Activated gamma-delta T cell (primary cell): ENCODE measurements at places on chromosomes 5 and 9.

DNA sequence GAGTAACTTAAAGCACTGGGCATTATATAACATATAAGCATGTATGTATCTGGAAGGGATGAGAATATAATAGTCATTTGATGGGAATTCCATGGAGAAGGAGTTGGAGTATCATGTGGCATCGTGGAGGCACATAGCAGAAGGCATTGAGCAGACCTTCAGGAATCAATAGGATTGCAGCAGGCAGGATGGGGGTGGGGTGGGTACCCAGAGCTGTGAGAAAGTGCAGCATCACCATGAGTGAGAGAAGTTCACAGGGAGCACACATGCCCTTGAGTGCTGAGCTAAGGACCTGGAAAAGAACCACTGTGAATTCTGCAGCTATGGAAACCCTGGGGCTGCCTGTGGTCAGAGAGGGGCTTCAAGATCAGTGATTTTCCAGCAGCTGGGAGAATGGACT is 57.3 kb downstream of the MED10 start:
- DNase-seq, result no peak

DNA sequence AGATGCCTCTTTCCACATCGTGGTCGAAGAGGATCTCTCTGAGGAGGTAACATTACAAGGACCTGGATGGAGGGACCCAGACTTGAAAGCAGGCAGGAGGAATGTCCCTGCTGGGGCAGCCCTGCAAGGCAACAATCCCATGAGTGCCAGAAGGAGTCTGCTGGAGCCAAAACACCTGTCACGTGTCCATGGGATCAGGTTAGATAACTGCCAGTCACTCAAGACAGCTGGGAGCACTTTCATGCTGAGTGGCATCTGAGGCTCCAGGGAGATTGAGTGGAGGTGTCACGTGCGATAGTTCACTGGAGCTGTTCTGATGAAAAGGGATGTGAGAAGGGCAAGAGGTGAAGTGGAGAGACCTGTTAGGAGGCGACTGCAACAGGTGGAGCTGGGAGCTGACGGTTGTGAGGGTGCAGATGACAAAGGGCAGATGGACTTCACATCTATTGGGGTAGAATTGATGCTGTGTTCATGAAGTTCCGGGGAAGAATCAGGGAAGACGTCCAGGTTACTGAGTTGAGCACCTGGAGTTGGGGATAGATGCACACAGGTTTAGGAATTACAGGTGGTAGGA is 68.4 kb downstream of the ICE1 start:
- DNase-seq, result no peak

- DNase-seq, result no peak
These were observed 2.1 kb downstream of the TLN1 start for GRCh38 chr9:35729700-35730485.

- no peak for DNase-seq
These were observed 25.8 kb downstream of the DIRAS2 start for GRCh38 chr9:90616806-90617205.

DNA sequence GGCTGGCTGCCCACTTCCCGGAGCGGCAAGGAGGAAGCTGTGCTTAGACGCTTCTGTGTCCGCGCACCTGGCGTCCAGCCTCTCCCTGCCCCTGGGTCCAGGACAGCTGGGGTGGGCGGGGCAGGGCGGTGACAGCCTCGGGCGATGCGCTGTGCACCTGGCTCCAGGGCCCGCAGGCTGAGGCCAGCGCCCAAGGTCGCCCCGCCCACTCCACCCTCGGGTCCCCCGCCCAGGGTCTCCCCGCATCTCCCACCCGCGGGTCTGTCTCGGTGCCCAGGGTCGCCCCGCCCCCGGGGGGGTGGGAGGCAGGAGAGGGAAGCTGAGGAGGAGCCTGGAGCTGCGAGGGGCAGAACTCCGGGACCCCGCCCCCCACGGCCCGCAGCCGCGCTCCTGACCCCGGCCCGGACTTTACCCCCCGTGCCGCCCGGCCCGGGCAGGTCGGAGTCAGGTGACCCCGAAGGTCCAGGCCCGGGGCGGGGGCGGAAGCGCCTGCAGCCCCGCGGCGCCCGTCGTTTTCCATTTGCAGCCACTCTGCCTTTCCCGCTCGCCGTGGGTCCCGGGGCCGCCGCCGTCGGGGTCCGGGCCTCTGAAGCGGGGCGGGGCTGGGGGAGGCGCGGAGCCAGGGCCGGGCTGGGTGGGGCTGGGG is at the start of gene ENTPD8:
TSS of gene ENTPD8 (minus strand) at position 69 of the 646 bp plus-strand sequence. CDS start 3,072 bp downstream, outside the sequence.
- no peak for DNase-seq

DNA sequence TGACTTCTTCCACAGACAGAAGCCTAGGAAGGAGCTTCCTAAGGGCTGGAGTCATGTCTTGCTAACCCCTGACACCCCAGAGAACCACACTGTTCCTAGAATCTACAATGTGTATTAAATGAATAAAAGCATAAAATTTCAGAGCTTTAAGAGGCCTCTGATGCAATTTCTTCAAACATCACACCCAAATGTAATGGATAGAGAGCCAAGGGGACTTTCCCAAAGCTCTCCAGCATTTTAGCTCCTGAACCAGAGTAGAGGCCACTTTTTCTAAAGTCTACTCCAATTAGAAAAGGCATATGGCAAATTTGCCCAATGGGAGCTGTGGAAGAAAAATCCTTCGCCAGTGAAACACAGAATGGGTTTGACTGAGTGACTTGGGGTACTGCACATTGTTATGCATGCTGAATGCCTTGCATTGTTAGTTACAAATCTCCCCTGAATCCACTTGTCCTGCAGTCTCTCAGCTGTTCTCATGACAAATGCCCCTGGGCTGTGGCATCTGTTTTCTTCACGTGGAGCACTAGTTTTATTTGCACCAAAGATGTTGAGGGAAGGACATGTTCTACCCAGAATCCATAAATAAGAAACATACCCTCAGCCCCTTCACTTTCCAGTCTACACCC is 334.0 kb downstream of the ASTN2 start:
- no peak for DNase-seq

DNA sequence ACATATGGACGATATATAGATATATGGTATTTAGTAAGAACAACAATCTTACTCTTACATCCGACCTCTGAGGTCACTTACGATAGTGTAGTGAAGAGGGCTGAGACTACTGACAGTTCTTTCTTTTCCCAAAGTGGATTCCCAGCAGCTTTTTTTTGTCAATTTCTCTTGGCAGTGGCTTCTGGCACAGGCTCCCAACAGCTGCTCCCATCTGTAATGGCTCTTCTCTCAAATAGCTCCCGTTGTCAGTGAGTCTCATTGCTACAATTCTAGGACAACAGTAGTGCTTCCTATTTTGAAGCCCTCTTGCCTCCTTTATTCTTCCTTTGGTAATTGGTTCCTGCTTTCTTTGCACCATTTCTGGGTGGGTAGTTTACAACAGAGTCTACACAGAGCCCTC is 68.4 kb downstream of the SLC25A46 start:
- no peak for DNase-seq

GRCh38 chr5:171437286-171437821 is 17.9 kb downstream of the FGF18 start:
- DNase-seq, result no peak

DNA sequence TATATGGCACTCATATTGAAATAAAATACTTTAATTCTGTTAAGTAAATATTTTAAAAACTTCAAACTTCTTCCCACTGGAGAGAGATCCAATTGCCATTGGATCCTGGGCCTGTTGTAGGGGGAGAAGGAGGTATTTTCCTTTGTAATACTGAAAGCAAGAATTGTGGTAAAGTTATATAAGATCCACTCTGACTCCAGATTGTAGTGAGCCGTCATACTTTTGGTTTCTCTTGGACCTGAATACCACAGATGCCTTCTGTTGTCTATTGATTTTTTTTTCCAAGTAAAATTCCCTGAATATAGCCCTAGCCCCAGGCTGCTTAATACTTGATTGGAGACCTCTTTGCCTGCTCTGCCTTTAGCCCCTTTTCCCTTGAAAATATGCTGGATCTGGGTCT is 86.9 kb downstream of the ATG10 start:
- DNase-seq, result no peak

GRCh38 chr9:69885474-69885929 is 64.9 kb downstream of the CFAP95 start:
- DNase-seq, result no peak

- no peak for DNase-seq
These were observed 9.6 kb upstream of the CCDC112 start for GRCh38 chr5:115306011-115306536.

DNA sequence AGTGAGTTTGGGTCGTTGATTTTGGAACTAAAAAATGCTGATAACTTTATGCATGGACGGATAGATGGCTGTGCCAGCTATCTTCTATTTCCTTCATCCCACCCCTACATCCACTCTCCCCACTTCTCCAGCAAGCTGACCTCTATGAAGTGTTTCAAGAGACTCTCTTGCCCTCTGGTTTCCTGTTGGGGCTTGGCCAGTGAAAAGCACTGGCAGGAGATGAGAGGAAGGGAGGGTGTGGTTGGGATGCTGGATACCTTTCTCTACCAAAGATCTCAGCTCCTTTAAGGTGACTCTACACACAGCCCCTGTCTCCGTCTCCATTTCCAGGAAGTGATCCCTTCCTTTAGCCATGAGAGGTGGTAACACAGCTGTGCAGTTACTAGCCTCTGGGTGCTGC is 30.0 kb upstream of the JMY start:
- no peak for DNase-seq

DNA sequence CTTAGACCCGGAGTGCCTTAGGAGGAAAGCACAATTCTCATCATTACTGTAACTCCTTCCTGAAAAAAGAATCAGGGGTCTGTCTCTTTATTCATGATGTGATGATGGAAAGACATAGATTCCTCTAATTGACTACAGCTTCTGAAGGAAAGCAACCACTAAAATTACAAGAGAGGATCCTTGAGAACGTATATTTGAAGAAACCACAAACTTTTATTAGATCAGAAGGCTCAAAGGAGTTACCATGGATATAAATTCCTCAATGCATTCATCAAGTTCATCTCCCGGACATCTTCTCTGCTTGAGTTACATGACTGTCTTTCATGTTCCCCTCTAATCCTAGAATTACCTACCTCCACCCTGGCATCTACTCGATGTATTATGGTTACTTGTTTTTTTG is 104.1 kb upstream of the PAPPA start:
- no peak for DNase-seq

GRCh38 chr9:113653746-113654604 is 190.4 kb downstream of the RGS3 start:
- no peak for DNase-seq

- DNase-seq, result no peak
These were observed 980 bp downstream of the CCNO start for GRCh38 chr5:55232271-55232984.

GRCh38 chr5:68734781-68735180 is 359.0 kb upstream of the SLC30A5 start:
- no peak for DNase-seq

DNA sequence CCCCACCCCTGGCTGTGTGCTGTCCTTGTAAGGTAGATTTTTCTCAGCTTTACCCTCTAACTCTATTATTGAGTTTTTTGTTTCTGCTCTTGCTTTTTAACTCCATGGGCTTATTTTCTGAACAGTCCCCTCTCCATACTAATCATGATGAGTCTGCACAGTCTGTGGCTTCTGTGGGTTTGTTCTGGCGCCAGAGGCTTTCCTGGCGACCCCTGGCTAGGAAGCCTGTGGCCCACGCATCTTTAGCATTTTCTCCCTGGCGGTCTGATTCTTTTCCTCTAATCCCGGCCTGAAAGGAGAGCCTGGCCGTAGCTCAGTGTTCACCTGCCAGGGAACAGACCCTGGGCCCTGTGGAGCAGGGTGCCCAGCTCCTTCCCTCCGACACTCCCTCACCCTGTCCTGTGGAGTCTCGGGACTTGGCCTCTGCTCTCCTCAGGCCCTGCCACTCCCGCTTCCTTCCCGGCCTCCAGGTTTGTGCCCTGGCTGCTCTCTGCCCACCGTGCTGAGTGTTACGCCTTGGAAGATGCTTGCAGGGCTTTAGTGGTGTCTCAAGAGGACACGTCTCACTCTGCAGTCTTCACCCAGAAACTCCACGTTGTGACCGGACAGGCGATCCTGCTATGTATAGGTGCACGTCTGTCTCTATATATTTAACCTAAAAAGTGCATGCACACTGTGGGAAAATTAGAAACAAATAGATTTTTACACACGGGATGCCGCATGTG is 31.7 kb upstream of the LRRC14B start:
- DNase-seq, result no peak

DNA sequence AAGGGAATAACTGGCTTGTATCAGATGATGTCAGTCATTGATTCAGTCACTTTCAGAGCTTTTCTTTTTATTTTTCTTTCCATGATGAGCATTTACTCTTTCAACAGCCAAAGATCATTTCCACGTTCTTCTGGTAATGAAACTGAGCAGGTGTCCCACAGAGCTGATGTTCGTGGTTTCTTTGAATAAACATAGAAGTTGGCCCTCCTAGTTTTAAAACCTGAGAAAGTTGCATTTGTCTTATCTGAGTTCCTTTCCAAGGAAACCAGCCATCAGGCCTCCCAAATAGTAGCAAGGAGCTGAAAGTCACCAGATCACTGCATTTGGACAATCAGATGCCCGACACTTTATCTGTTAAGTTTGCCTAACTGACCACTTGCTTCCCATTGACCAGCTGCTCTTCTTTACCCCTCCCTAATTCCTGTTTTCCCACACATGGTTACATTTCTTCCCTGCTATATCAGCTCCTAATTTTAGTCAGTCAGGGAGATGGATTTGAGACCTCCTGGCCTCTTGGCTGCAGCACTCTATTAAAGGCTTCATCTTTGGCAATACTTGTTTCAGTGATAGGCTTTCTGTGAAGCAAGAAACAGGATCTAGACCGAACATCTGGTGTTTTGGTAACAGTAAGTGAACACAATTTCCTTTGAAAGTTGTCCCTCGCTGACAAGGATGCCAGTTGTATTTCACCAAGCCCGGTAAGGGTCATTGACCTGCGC is 420.8 kb downstream of the CHSY3 start:
- no peak for DNase-seq

DNA sequence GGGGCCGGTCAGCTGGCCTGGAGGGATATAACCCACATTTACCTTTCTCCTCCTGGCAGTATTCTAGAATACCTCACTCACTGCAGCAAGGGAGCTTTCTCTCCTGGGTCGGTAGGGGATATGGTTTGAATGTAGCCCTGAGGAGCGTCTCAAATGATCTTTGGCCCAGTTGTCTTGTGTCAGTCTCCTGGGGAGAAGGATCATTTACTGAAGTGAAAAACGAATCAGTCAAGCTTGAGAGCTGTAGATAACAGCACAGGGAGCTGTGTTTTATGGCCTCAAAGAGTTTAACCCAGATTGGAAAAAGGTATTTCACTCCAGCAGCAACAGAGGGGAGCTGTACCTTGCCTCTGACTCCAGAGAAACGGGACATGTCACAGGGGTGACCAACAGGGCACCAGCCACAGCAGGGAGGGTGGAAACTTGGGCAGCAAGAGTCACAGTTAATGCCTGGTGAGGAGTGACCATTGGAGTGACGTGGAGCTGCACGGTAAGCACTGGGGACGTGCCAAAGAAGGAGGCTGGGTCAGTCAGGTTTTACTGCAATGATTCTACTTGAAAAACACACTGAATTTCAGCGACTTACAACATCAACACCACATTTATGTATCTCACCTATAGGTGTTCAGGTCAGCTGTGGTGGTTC is 29.8 kb upstream of the ZFR start:
- no peak for DNase-seq

- no peak for DNase-seq
These were observed 33.4 kb upstream of the FCHO2 start for GRCh38 chr5:72922422-72922821.
